Fibroblast of skin of scalp (primary cell): ENCODE measurements at places on chromosomes 5 and 9.

- DNase-seq = peak; percentile 44
Observed at GRCh38 chr5:123754908-123755307, 242.9 kb downstream of the CSNK1G3 start.

- no peak for DNase-seq
Observed at GRCh38 chr9:133560311-133560710, 25.8 kb downstream of the ADAMTSL2 start.

DNA sequence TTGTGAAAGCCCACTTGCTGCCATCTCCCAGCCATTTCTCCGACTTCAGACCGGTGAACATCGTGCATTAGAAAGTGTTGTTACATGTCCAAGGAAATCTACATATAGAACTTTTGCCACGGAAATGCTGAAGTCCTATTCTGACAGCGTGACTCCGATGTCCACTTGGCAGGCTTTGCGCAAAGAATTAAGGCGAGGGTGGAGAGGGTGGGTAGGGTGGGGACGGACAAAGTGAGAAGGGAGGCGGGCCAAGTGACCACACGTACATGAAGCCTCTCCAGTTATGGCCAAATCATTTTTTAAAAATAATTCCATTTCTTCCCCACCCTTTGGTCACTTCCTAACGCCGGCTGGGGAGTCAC lies 460 bp upstream of the ACO1 start:
- DNase-seq = no peak

DNA sequence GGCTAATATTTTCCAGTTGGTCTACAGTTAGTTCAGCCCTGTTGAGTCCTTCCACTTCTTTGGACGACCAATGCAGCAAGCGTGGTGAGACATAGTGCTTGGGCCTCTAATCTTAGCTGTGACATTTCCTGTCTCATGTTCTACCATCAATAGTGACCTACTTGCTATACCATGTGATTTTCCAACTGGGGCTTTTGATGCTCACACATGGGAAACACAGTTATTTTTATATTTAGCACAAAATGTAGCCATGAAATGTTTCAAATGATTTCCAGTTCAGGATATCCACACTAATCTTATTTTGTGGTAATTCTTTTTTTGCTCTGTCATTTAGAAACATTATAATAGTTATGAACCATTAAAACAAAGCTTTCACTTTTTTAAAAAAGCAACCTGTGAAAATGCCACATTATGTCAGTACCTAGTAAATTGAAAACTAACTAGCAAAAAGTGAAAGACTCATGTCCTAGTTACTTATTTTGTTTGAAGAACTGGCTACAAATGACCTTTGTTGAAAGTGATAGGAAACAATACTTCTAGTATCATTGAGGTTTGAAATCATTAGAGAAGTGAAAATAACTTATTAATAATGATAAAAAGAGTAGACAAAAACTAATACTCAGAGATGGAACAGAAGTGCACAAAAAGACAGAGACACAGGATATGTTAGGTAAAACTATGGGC lies 18.3 kb downstream of the MARCHF3 start:
- no peak for DNase-seq

DNA sequence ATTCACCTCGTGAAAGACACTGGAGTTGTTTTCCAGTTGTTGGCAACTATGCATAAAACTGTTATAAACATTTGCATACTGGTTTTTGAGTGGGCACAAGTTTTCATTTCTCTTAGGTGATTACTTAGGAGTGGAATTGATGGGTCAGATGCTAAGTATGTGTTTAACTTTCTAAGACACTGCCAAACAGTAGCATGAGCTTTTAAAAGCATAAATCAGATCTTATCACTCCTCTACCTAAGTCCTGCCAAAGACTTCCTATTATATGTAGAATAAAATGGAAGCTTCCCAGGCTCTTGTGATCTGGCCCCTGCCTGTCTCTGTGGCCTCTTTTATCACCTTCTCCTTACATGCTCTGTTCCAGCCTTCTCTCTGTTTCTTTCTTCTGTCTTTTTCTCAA lies 72.6 kb downstream of the SH3RF2 start:
- DNase-seq = no peak

DNA sequence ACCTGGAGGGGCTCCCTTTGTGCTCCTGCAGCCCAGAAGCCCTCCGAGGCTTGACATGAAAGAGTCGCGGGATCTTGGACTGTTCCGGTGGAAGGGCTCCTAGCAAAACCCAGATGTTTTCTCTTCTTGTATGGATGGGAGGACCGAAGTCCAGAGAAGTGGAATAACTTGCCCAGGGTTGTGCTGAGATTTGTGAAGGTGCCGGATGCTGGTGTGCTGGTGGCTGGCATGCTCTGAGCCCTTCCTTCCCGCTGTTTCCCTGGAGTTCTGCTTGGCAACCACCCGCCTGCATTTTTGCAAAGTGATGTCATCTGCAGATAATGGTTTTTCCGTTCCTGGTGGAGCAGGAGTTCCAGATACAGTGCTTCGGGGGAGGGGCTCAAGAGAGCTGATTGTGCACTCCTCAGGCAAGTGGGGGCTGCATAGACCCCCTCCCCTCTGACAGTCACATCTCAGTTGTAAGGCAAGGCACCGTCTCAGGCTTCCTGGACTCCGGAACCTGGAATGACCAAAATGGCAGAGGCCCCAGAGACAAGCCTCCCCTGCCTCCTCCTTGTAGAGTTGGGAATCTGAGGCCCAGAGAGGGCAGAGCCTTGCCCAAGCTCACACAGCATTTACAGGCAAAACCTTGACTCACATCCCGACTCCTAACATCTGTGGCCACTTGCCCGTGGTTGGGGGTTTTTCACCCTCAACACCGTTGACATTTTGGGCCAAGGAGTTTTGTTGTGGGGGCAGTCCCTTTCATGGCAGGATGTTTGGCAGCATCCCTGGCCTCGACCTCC lies 157.0 kb downstream of the RGS3 start:
- DNase-seq = peak; percentile 91

DNA sequence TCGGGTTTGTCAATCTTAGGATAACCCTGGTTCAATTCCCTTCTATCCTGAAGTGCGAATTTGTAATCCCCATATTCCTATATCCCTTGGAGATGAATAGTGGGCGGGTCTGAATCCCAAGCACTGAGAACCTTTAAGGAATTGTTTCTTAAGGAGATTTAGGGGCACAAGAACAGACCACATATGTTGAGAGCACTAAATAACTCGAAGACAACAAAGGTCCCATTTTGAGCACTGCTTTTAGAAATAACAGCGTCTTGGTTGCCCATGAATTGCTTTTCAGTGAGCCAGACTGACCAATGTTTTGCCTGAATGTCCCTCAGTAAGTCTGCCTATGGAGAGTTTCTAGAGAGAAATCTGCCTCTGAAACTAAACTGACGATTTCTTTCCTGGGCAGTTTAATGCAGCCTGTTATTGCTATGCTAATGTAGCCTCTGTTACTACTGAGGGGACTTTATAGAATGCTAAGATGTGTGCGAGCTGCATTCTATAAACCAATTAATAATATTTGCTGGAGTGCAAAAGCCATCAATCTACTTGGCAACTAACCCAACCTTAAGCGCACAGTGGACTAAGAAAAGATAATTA lies 445.0 kb upstream of the DMAC1 start:
- DNase-seq = no peak

GRCh38 chr5:36279054-36279698 lies 22.5 kb downstream of the RANBP3L start:
- peak; percentile 46 for DNase-seq

DNA sequence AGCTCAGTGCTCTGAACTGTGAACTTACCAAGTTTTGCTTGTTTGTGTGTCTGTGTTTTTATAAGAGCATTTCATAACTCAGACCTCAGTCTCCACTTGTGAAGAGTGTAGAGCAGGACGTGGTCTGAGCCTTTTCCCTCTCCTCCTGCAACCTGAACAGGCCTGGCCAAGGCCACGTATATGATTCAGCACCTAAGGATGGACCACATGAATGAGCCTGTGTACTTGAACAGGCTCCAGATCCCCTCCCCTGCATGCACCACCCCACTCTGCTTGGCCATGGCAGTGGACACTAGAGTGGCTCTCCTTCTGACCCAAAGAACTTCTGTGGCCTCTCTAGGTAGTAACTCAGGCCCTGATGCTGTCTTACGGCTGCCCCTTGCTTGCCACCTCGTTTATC lies 125.9 kb upstream of the FSTL4 start:
- DNase-seq = no peak

DNA sequence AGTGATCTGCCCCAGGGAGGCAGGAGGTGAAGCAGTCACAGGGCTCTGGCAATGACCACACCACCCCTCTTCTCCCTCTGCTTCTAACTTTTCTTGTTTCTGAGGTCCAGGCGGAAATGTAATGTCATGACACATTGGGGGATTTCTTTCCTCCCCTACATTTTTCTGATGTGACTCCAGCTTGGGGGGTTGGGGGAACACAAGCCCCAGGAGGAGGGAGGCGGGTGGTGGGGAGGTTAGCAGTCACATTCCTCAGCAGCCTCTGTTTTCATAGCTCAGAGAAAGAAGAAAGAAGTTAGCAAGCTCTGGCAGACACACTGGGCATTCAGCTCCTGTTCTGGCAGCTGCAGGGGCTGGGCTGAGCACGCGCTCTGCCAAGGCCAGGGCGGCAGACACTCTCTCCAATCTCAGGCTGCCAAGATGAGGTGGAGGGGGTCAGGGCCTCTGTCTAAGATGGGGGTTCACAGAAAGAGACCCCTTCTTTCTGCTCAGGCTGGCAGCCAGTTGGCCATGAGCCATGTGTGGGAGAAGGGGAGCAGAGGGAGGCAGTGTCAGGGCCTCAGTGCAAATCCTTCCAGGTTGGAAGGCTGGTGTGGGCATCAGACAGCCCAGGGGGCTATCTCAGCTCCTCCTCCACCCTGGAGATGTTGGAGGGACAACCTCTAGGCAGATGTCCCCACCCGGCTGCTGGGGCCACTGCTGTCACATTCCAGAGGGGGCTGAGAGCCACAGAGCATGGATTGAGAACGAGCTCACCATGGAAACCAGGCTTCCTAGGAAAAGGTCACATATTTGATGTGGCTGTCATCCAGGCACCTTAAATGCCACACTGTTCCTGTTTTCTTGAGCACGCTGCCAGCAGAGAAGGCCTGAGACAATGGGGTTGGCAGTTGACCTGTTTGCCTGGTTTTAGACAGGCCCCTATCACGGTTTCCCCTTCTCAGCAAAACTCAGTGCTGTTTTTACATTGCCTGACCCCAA lies 20.1 kb upstream of the PFDN1 start:
- peak; percentile 98 for DNase-seq

GRCh38 chr5:107808671-107809137 lies 138.0 kb upstream of the EFNA5 start:
- no peak for DNase-seq

GRCh38 chr9:97076238-97076637 lies 37.3 kb upstream of the CTSV start:
- DNase-seq = no peak

DNA sequence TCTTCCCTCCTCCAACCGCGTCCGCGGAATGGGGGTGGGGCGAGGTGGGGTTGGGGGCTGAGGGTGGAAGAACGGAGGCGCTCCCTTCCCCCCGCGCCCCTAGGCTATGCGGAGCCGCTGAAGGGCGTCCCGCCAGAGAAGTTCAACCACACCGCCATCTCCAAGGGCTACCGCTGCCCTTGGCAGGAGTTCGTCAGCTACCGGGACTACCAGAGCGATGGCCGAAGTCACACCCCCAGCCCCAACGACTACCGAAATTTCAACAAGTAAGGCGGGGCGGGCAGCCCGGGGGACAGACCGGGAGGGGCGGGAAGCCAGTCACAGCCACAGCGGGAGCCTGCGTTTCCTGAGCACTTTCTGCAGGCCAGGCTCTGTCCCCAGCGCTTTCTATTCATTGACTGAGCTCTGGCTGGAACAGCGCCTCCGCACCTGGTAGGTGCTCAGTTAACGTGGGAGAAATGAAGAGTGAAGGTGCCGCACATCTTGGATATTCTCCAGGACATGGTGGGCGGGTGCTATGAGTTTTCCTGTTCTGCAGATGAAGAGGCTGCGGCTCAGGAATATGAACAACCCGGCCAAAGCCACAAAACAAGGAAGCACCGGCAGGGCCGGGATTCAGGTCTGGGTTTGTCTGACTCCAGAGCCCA lies 11.3 kb downstream of the MYOZ3 start:
- DNase-seq = peak; percentile 41

GRCh38 chr5:7856855-7857254 lies 5.9 kb upstream of the CFAP90 start:
- DNase-seq = peak; percentile 33

DNA sequence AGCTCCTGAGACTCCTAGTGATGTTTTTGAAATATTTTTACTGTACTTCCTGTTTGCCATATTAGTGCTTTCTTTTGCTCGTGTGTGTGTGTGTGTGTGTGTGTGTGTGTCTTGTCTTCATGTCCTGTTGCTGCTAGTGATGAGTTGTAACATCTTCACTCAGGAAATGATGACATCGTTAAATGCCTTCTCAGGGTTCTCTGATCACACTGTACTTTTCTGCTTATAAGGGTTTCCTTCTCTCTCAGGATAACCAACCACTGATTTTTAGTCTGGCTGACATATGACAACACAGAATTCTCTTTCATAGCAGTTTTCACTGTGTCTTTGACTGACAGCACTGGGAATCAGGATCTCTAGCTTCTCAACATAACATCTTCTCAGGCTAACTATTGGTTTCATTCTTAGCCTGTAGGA lies 16.1 kb downstream of the SV2C start:
- DNase-seq = no peak

DNA sequence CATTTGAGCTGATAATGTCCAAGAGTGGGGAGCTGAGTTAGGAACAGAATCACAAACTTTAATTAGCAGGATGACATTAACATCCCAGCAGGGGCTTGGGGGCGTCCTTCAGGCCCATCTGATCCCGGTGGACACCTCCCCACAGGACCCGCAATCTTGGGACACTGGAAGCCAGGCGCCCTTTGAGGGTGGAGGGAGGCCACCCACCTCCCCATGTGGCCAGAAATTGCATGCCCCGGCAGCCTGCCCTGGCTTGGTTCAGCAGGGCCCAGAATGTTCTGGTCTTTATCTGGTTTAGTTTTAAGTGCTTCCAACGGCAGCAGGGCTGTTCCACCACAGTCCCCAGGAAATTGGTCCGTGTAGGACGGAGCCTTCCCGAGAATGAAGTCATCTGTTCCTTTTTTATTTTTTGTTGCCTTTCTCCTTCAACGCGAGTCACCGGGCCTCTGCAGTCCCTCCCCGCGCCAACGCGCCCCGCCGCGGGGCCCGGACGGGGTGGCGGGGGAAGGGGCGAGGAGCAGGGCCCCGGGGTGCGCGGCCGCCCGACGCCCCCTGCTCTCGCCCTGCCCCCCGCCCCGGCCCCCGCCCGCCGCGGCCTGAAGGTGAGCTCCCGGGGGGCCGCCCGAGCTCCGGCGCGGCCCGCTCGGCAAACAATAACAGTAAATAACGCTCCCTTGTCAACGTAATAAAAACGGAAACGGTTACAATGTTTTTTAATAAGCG lies 207.9 kb downstream of the C9orf50 start:
- peak; percentile 80 for DNase-seq

- no peak for DNase-seq
Observed at GRCh38 chr5:98259595-98259994, 513.9 kb upstream of the RGMB start.

- DNase-seq = peak; percentile 61
Observed at GRCh38 chr5:52809884-52810283, 22.2 kb downstream of the ITGA1 start.

GRCh38 chr9:16202221-16202620 lies 649.4 kb downstream of the CCDC171 start:
- DNase-seq = peak; percentile 53

- no peak for DNase-seq
Observed at GRCh38 chr9:34600908-34601307, 11.0 kb downstream of the RPP25L start.
